Stimulated activated CD8-positive, alpha-beta memory T cell treated with anti-CD3 and anti-CD28 coated beads, Interleukin-4, amount 100 ng/mL, for 4 hours (primary cell): ENCODE measurements at places on chromosomes 16 and 17.

GRCh38 chr16:73047221-73047535 lies 750 bp downstream of the ZFHX3 start:
- no peak for DNase-seq

GRCh38 chr17:14143688-14144087 lies 74.4 kb downstream of the COX10 start:
- DNase-seq, result no peak

GRCh38 chr17:81324177-81324850 lies 29.2 kb upstream of the SLC38A10 start:
- DNase-seq, result no peak

DNA sequence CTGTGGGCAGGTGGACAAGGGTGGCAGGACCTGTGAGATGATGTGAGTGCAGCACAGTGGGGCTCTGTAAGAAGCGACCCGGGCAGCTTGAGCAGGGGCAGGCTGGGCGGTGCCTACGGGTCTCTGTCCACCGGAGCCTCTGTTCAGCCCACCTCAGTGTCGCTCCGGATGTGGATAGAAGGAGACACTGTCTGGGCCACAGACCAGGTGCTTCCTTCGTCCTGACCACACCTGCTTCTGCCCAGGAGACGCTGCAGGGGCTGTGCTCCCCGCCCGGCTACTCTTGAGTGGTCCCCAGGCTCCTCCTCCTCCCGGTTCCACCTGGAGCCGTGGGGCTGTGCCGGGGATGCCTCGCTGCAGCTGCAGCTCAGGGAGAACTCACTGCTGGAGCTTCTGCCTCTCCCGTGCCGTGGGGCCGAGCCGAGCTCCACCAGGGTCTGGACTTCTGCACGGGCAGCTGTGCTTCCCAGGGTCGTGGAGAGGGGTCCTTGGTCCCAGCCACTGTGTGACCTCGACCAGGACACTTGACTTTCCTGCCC lies 21.5 kb downstream of the METRNL start:
- no peak for DNase-seq

DNA sequence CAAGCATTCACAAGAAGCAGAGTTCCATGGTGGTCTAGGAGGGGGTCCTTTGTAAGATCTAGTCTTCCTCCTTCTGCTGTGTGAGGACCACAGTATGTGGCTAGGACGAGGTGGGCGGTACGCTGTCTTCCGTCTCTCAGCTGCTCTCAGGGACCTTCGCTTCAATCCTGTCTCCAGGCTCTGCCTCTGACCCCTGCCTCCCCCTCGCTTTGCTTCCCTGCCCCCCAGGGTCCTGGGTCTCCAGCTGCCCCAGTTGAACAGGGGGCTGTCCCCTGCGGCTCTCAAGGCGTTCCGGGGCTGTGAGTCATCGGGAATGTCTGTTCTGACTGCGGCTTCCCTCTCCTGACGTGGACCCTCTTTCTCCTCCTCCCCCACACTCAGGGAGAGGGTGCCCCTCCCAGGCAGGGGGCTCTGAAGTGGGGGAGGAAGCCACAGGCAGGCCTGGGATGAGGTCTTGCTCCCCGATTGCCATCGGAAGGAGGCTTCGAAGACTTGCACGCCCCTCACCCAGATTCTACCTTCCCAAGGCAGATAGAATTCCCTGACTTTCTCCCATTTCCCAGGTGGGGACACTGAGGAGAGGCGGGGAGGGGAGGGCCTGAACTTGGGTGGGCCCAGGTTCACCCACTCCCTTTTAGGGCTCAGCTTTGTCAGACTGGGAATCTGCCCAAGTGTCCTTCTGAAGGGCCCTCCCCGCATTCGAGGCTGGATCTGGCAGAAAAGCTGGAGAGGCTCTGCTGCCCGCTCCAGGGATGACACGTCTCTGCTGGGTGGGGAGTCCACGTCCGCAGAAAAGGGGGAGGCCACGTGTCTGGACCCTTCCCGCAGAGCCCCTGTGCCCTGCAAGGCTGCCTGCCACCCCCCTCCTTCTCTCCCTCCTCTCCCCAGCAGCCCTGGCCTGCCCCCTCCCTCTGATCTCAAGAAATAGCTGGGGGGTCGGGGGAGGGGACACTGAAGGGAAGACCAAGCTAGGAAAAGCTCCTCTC lies 9.1 kb upstream of the COL1A1 start:
- no peak for DNase-seq

- no peak for DNase-seq
Measured at GRCh38 chr16:63904182-63904581, 1217.7 kb downstream of the CDH11 start.

DNA sequence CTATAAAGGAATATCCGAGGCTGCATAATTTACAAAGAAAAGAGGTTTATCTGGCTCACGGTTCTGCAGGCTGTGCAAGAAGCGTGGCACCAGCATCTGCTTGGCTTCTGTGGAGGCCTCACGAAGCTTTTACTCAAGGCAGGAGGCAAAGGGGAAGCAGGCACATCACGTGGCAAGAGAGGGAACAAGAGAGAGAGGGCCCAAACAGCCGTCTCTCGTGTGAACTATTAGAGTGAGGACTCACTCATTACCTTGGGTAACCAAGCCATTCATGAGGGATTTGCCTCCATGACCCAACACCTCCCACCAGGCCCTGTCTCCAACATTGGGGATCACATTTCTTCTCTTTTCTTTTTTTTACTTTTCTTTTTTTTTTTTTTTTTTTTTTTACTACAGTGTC lies 7.5 kb upstream of the ALKBH5 start:
- DNase-seq, result no peak

- DNase-seq, result no peak
Measured at GRCh38 chr16:31192856-31193642, 9.5 kb downstream of the PYCARD start.

DNA sequence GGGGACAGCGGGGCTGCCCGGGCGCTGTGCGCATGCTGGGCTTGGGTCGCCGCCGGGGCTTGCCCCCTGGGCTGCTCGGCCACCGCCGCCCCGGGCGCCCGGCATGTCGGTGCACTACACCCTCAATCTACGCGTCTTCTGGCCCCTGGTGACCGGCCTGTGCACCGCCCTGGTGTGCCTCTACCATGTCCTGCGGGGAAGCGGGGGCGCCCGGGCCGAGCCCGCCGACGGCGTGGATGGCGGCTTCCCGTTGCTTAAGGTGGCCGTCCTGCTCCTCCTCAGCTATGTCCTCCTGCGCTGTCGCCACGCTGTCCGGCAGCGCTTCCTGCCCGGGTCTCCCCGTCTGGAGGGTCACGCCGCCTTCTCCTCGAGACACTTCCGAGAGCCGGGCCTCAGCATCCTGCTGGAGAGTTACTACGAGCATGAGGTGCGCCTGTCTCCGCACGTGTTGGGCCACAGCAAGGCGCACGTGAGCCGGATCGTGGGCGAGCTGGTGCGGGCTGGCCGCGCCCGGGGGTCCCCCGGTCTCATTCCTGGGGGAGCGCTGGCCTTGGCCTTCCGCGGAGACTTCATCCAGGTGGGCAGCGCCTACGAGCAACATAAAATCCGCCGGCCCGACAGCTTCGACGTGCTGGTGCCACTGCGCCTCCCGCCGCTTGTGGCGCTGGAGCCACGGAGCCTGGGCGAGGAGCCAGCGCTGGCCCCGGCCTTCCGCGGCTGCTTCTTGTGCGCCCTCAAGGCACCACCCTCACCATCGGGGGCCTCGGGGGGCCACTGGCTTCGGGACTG lies 789 bp downstream of the ITPRIPL2 start:
- DNase-seq, result no peak

DNA sequence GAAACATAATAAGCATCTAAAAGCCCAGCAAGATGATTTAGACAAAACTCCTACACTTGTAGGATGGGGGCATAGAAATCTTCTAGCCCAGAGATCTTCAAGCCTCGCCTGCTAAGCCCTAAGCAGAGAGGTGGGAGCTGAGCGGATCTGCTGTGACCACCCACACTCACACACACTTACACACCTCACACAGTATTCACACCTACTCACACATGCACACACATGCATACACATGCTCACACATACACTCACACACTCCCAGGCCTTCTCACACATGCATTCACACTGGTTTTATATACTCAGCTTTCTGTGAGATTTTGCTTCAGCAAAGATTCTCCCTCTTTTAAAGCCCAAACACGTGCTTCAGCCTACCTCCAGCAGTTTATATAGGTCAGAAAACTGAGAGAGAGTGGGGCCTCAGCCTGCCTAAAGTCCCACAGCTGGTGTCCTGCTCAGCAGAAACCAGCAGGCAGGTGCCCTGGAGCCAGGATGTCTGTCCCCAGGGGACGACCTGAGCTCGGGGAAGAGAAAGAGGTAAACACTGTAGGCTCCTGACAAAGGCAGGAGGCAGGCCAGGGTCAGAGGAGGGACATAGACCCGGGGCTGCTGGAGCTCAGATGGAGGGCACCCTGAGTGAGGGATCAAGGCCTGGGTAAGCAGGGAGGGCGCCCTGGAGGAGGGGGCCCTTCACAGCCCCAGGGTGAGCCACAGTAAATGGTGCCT lies 12.0 kb upstream of the KRT19 start:
- DNase-seq, result no peak

DNA sequence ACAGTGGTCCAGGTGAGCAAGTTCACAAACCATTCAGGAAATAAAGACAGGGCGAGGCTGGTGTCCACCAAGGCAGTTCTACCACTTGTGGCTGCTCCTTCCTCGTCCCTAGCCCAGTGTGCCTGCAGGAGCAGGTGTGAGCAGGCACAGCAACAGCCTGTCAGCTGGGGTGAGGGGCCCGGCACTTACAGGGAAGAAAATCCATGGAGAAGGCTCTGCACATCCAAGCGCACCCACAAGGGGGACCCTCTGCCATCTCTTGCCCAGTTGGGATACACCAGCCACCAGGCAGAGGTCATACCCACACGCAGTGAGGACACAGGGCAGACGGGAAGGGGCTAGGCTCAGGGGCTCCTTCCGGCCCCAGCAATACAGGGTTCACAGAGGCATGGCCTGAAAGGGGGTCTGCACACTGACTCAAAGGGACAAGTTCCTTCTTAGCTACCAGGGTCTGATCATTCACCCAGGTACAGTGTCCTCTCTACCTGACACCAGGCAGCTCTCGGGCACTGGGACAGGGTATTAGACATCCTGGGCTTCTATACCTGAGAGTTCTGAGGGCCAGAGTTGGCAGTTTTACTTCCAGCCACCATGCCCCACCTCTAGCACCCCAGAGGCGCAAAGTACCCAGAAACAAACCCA lies 27.0 kb downstream of the CDIP1 start:
- DNase-seq, result no peak

- no peak for DNase-seq
Measured at GRCh38 chr17:80787881-80788280, 203.8 kb upstream of the CHMP6 start.

GRCh38 chr16:90046971-90047713 lies 27.9 kb upstream of the DBNDD1 start:
- DNase-seq, result no peak

- no peak for DNase-seq
Measured at GRCh38 chr16:35398180-35398579, 1938.8 kb downstream of the TP53TG3F start.

- DNase-seq, result no peak
Measured at GRCh38 chr16:4212211-4212933, 29.5 kb downstream of the SRL start.

DNA sequence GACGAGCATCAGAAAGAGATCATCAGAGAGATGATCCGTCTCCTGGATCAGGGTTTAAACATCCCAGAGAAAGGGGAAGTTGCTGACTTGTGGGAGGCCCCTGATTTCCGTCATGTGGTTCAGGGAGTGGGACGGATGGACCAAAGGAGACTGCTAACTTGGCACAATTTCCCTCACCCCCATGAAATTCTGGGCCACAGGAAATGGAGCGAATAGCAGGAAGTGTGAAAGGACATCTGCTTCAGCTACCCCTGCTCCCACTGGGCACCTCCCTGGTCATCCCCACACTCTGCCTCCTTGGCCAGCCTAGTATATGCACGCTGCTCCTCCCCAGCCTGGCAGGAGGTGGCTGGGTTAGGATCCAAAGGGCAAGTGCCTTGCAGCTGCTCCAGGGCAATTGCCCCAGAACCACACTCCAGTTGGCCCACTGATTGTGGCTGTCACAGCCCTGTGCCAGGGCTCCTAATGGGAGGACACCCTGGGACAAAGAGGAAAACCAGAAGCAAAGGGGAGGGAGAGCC lies 1.3 kb downstream of the ARRB2 start:
- DNase-seq, result no peak

GRCh38 chr16:85564277-85565051 lies 48.7 kb upstream of the GSE1 start:
- DNase-seq, result no peak

GRCh38 chr17:5364156-5364555 lies 55.3 kb downstream of the NUP88 start:
- no peak for DNase-seq

GRCh38 chr17:81158688-81159590 lies 6.4 kb upstream of the PVALEF start:
- DNase-seq, result no peak

GRCh38 chr17:38550661-38551060 lies 55.1 kb downstream of the SRCIN1 start:
- no peak for DNase-seq

DNA sequence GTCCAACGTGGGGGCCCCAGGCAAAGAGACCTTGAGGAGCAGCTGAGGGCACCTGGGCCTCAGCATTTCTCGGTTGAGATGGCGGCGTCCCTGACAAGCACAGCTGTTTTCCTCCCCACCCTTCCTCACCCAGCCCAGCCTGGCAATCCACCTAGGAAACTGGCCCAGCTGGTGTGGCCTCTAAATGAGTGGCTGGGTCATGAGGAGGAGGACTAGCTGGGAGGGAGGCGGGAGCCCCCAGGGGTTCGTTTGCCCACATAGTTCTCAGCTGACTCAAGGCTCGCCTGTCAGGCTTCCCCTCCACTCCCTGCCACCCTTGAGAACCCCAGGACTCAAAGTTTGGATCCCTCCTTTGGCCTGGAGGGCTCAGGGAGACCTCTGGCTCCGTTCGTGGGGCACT lies 5.9 kb downstream of the RNF222 start:
- no peak for DNase-seq

DNA sequence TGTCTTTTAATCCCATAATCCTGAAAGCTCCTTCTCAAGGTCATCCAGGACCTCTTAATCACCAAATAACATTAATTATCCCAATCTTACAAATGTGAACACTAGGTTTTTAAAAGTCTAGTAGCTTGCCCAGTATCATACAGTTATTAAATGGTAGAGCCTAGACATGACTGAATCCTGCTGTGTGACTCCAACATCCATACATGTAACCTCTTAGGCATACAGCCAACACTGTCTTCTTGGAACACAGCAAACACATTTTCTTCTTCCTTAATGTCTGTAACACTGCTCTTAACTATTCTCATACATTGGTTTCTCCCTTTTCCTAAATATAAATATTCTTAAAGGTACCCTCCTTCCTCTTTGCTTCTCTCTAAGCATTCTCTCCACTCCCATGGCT lies 13.7 kb downstream of the BRIP1 start:
- DNase-seq, result no peak

GRCh38 chr16:11051879-11052808 lies 107.8 kb downstream of the CLEC16A start:
- no peak for DNase-seq

DNA sequence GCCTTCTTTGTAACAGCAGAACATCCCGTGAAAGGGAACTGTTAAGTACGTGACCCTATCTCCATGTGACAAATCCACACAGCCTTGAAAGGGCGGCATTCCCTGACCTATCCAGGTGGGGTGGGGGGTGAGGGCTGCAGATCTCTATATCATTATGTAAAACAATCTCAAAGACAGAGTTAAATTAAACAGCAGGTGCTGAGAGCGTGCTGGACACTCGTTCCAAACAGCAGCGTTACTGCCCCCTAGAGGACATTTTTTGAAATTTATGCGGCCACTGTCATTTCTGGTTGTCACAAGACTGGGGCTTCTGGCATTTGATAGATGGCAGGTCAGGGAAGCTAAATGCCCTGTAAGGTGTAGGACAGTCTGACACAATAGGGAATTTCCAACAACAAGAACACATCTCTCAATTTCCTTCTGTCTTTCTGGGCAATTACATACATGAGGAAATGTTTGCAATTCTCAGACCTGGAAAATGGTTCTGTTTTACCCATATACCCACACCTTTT lies 6.7 kb upstream of the SLC25A39 start:
- peak; percentile 49 for DNase-seq

- DNase-seq, result no peak
Measured at GRCh38 chr17:68576137-68576536, 25.0 kb downstream of the FAM20A start.
